Naive B cell (primary cell): ENCODE measurements at places on chromosomes 7 and 10.

- no peak for DNase-seq
These were observed 3.6 kb upstream of the HOXA11 start for GRCh38 chr7:27188386-27189294.

DNA sequence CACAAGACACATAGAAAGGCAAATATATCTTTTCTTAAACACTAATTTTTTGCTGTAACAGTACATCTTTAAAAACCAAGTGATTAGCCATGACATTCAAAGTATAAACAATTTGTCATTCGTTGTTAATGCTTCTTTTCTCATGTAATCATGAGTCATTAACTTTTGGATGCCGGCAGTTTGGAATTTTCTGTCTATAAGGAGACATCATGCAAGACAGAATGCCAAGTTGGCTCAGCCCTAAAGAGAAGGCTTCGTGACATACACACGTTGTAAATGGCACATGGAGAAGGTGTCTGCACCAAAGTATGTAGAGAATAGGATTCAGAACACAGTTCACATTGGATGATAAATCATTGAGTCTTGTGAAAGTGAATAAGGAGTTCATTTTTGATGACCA lies 35.9 kb downstream of the CCDC3 start:
- no peak for DNase-seq

DNA sequence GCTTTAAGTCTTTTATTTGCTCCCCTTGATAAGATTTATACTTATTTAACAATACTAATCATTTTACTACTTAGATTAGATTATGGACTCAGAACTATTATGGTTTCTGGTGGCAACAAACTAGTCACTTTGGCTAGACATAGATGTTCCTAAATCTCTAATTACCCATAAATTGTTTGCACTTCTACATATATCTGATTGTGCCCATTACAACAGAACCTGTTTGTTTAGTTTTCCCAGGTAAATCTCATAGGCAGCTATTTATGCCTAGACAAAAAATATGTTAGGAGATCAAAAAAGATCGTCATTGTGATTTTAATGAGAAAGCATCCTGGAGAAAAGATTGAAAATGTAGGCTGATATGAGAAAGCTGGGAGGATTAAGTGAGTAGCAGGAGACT lies 14.4 kb downstream of the UBN2 start:
- DNase-seq = no peak

DNA sequence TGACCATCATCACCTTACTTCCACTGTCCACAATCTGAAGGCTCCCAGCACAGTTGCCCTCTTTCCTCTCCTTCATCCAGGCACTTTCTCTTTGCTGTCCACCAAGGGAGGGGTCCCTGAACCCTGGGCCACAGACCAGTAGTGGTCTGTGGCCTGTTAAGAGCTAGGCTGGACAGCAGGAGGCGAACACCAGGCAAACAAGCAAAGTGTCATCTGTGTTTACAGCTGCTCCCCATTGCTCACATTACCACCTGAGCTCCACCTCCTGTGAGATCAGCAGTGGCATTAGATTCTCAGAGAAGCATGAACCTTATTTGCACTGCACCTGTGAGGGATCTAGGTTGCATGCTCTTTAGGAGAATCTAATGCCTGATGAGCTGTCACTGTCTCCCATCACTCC lies 27.7 kb downstream of the FZD1 start:
- no peak for DNase-seq

GRCh38 chr10:93422118-93422517 lies 60.0 kb downstream of the MYOF start:
- no peak for DNase-seq

DNA sequence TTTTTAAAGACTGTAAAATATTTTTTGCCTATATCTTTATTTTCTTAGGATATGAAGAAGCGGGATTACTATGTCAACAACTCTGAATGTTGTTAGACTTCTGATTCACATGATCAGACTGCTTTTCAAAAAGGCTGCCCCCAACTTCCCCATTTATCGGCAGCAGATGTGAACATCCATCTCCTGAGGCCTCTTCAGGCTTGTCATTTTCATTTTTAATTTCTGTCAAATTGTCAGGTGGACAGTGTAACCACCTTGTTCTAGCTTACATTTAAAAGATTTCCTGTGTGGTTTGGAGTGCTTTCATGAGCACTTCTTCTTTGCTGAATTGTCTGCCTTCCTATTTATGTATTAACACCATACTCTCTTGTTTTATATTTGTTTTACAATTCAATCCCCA lies 78.8 kb upstream of the GSDME start:
- DNase-seq = peak; percentile 87

GRCh38 chr7:16431646-16432424 lies 10.5 kb upstream of the CRPPA start:
- DNase-seq = peak; percentile 8

GRCh38 chr10:118977022-118977599 lies 52.4 kb upstream of the NANOS1 start:
- DNase-seq = no peak

- DNase-seq = no peak
These were observed 669.8 kb upstream of the PCDH15 start for GRCh38 chr10:55470840-55471239.

- peak; percentile 24 for DNase-seq
These were observed 1.3 kb upstream of the ITPRIP start for GRCh38 chr10:104339469-104340110.

DNA sequence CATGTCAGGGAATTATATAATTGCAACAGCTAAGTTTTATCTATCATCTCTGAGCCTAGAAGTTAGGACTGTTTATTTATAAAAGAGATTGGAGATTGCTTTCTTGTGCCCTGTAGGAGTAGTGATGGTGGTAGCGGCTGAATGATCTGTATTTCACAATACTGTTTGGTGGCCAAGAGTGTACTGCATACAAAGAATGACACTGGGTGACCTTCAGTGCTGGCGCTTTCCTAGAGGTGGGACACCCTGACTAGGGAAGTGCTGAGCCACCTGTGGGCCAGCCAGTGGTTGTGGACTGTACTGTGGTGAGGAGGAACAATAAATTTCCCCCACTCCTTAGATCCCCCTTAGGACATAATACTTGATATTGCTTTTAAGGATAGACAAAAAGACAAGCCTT lies 53.0 kb downstream of the COPG2 start:
- no peak for DNase-seq

DNA sequence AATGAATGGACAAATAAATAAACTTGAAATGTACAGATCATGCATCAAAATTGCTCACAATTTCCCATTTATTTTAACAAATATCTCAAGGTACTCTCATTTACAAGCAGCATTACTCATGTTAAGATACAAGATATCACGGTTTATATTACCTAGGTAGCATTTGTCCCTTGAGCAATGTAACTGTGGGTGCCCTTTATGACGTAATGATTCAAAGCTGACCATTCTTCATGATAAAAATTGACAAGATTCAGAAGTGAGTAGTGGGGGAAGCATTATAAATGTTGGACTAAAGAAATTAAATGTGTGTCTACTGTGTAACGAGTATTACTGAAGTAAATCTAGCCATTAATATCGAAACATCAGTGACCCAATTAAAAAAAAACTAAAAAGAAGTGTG lies 68.2 kb upstream of the GRM8 start:
- no peak for DNase-seq

DNA sequence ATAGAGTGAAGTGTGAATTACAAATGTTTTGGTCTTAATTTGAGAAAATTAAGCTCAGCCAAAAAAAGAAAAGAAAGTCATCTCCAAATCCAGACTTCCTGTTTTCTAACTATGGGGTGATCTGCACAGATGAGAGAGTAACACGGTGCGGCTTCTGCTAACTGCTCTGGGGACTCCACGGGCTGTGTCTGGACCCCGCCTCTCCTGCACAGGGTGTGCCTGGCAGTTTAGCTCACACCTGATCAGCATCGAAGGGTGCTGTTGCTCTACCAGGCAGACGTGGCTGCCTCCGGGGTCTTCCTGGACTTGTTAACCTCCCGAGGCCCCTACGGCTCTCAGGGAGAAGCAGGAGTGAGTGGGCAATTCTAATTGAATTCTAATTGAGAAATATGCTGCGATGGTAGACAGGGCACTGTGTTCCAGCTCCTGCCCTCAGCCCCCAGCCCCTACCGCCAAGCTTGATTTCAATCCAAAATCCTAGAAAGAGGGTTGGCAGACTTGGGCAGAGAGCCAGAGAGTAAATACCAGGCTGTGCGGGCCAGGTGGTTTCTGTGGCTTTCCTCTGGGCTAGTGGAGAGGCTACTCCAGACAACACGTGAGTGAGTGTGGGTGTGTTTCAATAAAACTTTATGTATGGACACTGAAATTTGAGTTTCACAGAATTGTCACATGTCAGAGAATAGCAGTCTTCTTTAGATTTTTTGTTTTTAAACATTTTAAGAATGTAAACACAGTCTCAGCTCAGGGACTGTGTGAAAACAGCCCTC lies 13.4 kb downstream of the SHH start:
- DNase-seq = peak; percentile 23

DNA sequence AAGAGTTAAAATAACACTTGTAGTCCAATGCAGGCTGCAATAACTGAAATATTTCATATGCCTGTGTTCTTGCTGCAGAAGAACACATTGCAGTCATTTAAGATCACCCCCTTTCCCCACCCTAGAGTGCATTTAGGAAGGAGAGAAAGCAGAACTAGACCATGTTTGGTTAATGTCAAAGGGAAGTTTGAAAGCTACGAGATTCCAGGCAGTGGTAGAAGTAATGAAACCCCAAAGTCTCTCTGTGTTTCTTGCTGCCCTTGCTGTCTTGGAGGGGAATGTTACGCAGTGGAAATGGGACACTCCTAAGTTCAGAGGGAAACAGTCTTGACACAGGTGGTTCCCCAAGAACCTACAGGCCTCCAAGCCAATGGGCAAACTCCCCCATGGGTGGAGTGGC lies 242.9 kb downstream of the PTEN start:
- peak; percentile 59 for DNase-seq

GRCh38 chr10:86443069-86443468 lies 76.5 kb upstream of the GRID1 start:
- DNase-seq = no peak

DNA sequence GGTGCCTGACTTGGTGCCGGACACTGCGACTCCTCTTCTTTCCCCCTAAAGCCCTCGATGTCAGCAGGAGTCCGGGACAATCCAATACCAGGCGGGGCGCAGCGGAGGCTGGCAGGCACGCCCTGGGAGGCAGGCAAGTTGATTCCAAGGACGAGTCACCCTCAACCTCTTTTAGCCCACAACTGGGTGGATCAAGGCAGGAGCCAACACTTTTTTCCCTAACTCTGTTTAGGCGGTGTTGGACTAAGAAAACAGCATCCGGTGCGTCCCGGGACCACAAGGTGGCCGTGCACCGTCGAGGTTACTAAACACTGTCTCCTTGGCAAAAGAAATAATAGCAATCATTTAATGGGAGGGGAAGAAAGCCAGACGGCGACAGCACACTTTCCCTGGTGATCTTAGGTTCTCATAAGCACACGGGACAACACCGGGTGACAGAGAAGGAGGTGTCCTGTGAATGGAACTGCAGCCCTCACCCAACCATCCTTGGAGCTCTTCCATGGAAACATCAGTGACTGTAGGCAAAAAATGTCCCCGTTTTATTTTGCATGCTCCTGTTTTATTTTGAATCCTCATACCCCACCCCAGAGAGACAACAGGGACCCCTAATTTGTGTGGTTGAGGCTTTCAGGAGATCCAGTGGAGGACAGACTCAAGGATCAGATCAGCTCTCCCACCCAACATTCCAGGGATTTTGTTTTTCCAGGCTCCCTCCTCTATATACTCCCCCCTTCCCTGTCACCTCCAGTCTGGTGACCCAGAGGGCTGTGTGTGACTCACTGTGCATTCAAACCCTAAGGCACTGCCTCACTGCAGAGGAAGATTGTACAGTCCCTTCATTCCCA lies 1.3 kb upstream of the CALCR start:
- no peak for DNase-seq

DNA sequence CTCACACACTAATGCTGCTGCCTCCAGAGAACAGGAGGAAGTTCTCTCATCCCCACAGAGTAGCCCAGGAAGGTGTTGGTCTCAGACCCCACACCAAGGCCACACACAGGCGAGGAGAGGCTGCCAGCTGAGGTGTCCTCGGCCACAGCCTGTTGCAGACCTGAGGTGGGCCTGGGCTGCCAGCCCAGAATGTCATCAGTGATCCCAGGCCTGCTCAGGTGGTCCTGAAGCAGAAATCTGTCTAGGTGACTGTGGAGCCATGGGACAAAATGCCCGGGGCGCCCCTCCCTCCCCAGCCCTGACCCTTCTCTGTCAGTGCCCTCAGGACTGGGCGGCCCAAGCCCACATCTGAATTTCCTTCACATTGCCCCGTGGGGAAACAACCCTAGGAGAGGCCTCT lies 43.5 kb upstream of the LRRC4 start:
- DNase-seq = no peak

GRCh38 chr10:88097536-88097935 lies 234.1 kb downstream of the PTEN start:
- DNase-seq = no peak

- DNase-seq = no peak
These were observed 582.2 kb upstream of the ZWINT start for GRCh38 chr10:56943221-56943755.

DNA sequence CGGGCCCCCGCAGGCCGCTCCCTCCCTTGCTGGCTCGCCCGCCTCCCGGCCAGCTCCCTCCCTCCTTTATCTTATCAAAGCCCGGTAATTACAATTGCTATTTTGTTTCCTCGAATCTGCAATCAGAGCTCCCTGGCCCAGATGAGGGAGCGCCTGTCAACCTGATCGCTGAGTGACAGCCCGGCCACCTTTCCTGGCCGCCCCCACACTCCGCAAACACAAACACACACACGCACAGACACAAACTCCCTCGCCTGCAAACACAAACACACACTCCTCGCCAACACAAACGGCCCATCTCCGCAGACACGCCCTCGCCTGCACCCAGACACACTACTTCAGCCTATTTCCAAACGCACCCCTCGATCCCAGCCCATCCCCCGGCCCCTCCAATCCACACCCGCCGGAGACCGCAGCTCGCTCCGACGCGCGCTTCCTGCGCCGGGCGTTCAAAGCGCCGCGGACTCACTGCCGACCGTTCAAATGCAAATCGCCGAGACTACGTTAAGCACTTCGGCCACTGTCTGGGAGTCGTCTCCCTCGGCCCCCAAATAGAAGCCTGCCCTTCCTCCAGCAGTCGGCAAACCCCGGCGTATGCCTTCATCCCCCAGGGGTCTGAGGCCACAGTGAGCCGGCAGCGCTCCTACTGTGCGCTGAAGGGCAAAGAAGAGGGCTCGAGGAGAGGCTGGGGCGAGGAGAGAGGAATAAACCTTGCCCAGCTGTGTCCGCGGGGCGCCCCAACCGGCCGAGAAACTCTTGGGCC lies 3.0 kb upstream of the FGF8 start:
- peak; percentile 25 for DNase-seq

- DNase-seq = peak; percentile 94
These were observed 178.6 kb upstream of the INHBA start for GRCh38 chr7:41881331-41882130.

GRCh38 chr7:4993471-4993870 lies 34.5 kb upstream of the MMD2 start:
- DNase-seq = no peak

DNA sequence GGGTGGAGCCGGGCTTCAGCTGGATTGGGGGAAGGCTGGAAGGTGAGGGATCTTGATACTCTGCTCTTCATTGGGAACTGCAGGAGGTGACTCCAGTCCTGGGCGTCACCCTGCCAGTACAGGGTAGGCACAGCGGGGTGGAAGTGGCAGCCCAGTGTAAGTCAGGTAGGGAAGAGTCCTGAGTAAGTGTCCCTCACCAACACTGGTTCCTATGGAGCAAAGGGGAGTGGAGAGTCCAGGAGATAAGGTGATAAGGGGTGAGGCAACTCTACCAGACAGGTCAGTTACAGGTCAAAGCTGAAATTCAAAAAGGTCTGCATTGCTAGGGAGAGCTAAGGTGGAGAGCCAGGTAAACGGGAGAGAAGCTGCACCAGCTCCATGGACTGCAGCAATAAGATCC lies 145.6 kb upstream of the NFE2L3 start:
- no peak for DNase-seq

GRCh38 chr7:99460651-99461050 lies 5.3 kb downstream of the ATP5MF start:
- no peak for DNase-seq
